RCC 7860 (cell line): ENCODE measurements at places on chromosomes 13 and 19.

DNA sequence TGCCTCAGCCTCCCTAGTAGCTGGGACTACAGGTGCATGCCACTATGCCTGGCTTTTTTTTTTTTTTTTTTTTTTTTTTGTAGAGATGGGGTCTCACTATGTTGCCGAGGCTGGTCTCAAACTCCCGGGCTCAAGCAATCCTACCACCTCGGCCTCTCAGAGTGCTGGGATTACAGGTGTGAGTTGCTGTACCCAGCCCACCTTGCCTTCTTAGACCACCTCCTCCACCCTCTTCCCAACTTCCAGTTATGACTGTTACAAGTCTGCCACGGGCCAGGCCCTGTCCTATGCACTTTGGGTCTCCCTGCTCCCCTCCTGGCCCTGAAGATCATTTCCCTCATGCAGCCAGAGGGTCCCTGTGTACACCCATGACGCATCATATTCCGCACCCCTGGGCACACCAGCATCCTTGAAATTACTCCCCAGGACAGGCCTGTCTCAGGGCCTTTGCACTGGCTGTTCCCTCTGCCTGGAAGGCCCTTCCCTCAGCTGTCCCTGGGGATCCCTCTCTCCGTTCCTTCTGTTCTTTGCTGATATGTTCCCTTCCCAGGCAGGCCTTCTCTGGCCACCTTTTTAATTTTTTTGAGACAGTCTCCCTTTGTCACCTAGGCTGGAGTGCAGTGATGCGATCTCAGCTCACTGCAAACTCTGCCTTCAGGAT is 3.0 kb downstream of the LGALS4 start:
- DNase-seq, result no peak

GRCh38 chr19:38095411-38096308 is 128.4 kb downstream of the DPF1 start:
- peak; percentile 19 for DNase-seq

DNA sequence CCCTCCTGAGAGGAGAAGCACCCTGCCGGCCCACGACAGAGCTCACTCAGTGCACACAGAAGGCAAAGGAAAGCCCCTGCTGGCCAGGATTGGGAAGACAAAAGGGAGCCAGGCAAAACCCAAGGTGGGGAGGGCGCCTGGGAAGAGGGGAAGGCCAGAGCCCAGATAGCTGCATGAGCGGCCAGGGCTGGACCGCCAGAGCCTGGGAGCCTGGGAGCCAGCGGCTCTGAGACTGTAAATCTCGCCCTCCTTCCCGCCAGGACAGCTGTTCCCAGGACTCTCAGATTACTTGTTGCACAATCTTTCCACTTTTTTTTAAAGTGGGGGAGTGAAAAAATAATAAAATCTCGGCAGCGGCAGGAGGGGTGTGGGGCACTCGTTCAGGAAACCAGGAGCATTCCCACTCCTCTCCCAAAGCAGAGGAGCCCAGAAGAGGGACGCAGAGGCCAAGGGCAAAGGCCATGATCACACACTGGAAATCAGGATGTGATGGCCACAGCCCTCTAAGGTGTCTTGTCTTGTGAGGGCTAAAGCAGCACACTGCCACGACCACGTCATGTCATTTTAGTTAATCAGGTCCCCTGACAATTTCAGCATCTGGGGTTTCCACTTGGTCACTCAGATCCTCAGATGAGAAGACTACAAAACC is 19.6 kb upstream of the EPHX3 start:
- no peak for DNase-seq

DNA sequence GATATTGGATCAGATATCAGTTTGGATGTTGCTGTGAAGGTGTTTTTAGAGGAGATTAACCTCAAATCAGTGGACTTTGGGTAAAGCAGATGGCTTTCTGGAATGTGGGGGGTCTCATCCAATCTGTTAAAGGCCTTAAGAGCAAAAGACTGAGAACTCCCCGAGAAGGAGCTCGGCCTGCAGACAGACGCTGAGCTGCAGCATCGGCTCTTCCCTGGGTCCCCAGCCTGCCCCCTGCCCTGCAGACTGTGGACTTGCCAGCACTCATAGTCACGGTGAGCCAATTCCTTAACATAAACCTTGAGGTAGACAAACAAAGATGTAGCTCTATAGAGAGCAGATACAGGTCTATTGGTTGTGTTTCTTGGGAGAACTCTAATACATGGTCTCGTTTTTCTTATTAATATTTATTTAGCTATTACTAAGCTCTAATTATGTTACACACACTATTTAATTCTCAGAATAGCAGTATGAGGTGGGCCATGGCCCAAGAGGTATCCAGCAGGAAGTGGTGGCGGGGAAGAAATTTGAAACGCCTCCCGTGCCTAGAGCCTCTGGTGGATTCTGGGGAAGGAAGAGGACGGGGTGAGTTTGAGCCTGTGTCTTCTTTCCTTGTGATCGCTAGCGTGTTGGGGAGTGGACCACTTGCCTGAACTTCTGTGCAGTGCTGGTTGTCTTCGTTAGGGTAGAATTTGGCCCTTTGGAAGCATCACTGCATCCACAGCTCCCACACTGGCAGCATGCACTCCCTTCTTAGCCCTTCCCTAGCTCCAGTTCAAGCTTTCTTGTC is 305.3 kb downstream of the TEX29 start:
- no peak for DNase-seq

DNA sequence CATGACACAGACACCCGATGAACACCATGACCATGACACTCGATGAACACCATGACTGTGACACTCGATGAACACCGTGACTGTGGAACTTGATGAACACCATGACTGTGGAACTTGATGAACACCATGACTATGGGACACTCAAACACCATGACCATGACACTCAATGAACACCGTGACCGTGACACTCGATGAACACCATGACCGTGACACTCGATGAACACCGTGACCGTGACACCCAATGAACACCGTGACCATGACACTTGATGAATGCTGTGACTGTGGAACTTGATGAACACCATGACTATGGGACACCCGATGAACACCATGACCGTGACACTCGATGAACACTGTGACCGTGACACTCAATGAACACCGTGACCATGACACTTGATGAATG is 31.5 kb downstream of the ZFR2 start:
- DNase-seq, result no peak
